ENCODE measurements at places on chromosomes 7 and 10. TPM values are rescaled to one million over a fixed set of nuclear protein-coding genes. Genes with fewer than 3 reads are reported as not detected.
A peak's percentile ranks its signal among the peaks of the same experiment; 100 is the strongest.

- no peak for DNase-seq
These were observed 1077.4 kb downstream of the REEP3 start for GRCh38 chr10:64598600-64598999.

Gene PNLIPRP1
- not detected for total RNA-seq

GRCh38 chr10:132293813-132294520 lies 13.8 kb downstream of the STK32C start:
- DNase-seq: no peak

Gene RBM20
- total RNA-seq: not detected

DNA sequence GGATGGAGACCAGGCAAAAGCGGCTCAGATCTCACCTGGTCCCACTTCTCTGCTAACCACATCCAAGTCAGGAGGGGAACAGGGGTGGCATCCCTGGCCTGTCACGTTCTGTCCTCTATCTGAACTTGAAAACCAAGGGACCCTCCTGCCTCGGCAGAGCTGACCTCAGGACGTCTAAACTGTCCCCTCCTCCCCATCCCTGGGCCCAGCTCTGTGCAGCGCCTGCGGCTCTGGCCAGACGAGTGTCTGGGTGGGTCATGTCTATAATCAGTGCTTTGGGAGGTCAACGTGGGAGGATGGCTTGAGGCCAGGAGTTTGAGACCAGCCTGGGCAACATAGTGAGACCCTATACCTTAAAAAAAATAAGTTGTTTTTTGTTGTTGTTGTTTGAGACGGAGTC lies 70.0 kb upstream of the ZNF479 start:
- no peak for DNase-seq

DNA sequence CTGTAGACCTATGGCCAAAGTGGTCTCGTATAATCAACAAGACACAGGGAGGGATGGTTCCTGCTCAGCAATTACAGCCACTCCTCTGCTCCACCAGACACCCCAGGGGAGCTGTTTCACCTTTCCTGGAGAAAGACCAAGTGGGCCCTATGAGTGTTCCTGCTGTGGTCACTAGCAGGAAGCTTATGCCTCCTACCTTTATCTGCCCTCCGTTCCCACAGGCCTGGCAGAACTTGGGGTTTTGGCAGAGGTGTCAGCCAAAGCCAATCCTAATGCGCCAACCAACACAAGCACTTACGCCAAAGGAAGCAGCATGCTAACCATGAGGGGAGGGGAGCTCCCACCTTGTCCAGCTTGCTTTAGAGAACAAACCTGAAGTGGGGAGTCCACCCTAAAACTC lies 31.2 kb downstream of the XPNPEP1 start:
- DNase-seq: no peak

DNA sequence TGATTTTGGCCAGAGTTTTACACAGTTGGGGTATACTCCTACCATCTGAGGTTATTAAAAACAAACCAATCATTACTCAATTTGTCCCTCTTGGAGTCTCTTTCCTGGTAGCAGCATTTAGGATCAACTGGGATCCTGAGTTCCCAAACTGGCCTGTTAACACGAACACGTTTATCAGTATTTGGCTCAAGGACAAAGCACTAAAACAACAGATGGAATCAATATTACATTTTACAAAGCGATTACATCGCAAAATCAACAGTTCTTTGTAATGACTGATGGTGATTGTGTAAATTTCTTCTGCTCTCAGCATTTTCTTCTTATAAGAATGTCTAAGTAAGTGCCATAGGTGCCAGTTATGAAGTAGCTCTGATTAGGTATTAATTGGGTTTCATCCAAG lies 582.9 kb upstream of the ANKRD30A start:
- DNase-seq: peak; percentile 22

DNA sequence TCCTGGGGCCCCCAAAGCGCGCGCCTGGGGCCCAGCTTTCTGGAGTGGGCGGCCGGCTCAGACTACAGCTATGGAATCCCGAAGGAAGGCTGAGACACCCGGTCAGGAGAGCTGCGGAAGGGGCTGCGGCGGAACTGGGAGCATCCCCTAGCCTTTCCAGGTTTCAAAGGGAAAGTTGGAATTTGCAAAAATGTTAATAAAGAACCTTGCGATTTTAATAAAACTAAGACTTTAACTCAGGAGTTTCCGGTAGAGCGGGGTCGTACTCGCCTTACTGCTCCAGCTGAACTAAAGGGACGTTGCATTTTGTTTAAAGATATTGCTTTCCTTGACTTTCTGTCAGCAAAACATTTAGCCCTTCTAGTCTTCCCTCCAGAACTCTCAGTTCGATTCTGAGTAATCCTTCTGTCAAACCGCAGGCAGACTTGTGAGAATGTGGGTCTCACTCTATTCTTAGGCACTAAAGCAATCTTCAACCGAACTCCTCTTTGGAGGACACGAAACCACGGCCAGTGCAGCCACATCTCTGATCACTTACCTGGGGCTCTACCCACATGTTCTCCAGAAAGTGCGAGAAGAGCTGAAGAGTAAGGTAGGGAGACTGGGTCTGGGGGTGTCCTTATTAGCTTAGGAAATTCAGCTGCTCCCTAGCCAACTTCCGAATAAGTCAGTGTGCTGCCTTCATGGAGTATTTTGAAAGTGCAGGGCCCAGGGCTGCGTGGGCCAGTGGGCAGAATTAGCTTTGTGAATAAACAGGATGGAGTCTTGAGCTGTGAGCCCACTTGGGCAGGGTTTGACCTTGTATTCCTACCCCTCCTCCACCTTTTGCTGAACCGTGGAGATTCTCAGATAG lies 1.9 kb downstream of the CYP26A1 start:
- no peak for DNase-seq

DNA sequence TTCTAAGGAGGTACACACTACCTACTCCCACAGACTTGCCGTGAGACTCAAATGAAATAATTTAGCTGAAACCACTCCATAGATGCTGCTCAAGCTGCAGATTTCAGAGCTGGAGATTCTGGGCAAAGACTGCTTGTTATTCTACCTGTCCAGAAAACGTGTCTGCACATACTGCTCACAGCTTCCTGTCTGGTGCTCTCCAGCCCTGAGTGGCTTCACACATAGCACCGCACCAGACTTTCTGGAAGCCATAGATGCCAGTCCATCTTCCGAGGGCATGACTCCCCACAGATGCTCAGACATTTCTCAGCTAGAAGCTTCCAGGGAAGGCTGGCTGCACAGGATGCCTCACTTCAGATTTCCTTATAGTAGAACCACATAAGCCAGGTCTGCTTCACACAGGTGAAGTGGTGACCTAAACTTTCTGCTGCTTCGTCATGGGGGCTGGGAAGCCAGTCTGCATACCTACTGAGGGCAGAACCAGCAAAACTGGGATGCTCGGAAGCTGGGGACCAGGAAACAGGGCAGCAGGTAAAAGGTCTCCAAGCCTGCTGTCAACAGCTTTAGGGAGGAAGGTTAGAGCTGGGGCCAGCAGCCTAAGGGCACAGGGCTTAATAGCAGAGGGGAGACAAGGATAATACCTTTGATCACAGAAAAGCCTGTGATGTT lies 18.2 kb downstream of the CCDC6 start:
- DNase-seq: no peak

Gene TEX36
- total RNA-seq: not detected

DNA sequence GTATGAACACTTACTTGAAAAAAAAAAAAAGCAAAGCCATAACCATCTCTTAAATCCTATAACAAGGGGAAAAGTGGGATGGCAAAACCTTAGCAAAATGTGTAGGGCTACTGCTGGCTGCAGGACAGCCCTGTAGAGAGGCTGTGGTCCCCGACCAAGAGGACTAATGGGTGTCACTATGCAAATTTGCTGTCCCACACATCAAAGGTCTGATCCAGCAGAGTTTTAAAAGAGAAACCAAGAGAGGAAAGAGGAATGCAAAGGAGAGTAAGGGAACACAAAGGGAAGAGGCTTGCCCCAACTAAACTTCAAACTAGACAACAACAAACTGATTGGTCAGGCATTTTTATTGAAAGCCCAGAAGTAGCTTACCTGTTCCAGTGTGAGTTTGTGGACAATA lies 3.1 kb upstream of the ZNRF2 start:
- no peak for DNase-seq

Gene KCNMA1
- 12.9 TPM for total RNA-seq

Gene CRYGN
- total RNA-seq: not detected

Measured in renal cortical epithelial cell (primary cell).